Ovary (tissue), 10 donors: ENCODE measurements at places on chromosomes 5 and 9. TPM values are rescaled to one million over a fixed set of nuclear protein-coding genes. Genes with fewer than 3 reads are reported as not detected.

DNA sequence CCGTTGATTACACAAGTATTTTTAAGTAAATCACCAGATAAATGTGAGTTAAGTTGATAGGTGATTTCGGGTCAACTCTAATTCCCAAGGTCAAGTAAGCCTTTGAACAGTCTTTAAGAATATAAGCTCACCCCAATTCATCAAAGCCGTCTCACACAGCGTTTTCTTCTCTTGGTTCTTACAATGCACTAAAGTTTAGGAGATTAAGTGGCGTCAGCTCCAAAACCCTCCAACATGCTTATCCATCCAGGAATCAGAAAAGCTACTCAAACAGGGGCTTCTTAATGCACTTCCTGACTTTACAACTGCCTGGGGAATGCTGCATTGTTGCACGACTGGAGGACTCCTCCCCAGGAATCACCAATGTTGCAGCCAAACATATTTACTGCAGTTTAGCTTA, 206.2 kb upstream of the EFNA5 start:
- DNase-seq = no peak

DNA sequence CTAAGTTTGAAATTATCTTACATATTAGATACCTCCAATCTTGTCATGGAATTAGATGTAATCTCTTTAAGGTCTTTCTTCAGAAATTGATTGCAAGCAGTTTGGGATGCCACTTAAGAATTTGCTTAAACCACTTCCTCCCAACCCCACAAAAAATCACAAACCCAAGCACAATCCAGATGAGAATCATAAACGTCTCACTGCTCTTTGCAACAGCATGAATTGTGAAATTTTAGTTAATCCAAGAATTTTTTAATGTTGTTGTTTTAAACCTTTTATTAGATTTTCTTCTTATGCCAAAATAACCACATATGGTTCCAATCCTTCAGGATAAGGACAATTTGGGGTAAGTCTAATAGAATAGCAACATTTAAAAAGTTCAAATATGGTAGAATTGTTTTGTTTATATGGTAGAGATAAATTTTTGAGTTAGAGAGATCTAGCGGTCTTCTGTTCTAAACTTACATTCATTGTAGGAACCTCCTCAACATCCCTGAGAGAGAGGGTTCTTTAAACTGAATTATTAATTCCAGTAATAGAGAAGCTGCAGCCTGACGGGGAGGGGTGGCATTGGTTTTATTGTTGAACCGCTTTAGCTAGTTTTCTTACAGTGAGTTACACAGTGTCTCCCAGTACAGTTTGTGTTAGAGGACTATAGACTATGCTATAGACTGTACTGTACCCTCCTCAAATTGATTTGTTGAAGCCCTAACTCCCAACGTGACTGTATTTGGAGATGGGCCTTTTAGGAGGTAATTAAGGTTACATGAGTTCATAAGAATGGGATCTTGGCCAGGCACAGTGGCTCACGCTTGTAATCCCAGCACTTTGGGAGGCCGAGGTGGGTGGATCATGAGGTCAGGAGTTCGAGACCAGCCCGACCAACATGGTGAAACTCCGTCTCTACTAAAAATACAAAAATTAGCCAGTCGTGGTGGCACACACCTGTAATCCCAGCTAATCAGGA, 24.8 kb upstream of the IL6ST start:
- no peak for DNase-seq

GRCh38 chr5:142293486-142293885, 31.3 kb downstream of the SPRY4 start:
- no peak for DNase-seq

GRCh38 chr5:110932755-110933488, 138.6 kb upstream of the TSLP start:
- no peak for DNase-seq

DNA sequence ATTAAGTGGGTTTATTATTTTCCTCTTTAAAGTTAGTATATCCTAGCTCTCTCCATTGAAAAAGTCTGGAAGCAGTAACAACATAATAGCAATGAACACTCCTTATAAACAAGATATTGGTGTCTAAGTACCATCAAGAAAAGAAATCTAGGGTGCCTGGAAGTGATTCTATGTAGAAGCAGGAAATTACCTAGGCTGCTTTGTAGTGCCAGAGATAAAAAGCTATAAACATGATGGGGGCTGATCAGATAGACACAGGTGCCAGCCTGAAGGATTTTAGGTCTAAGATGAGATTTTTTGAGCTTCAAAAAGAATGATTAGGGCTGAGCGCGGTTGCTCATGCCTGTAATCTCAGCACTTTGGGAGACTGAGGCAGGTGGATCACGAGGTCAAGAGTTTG, 1179.3 kb upstream of the CDH9 start:
- DNase-seq = no peak

C7 gene
- polyA plus RNA-seq = 1,831 TPM

DNA sequence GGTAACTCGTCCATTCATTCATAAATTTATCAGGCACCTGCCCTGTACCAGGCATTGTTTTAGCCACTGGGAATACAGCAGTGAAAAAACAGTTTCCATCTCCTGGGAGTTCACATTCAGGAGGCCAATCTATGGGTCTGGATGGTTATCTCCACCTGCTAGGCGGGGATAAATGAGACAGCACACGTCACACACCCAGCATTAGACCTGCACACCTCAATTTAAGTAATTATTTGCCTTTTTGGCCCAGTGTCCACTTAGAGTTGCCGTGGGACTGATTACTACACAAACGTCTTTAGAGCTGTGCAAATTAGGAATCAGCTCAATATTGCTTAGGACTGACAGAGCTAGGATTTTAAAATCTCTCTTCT, 46.1 kb downstream of the STK10 start:
- DNase-seq = no peak
